ENCODE measurements at places on chromosomes 16 and 17.

DNA sequence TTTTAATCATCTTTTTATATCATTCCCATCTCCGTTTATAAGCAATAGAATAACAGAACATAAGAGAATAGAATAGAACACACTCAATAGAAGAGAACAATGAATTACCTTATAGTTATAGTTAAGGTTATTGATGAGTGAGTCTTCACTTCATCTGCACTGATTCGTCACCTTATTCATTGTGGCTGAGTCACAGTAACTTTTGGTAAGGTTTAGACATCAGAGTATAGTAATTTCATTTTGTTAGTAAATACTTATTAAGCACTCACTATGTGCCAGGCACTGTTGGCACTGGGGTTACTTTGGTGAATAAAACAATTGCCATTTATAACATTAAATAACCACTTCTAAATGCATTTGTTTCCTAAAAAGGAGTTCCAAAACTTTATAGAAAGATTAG, 22.5 kb downstream of the PHKB start:
- DNase-seq: no peak

DNA sequence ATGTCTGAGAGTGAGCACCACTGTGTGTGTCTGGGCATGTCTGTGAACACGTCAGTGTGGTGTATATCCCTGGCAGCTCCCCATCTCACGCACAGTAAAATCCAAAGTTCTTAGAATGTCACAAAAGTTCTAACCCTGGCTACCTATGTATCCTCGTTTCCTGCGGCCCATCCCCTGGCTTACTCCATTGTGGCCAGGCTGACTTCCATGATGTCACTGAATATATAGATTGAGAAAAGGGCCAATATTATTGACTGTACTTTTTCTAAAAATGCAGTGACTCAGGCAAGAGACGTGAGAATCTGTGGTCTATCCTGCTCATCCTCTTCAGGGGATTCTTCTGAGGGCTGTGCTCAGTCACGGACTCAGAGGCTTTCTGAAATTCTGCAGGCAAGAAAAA, 963 bp upstream of the METTL22 start:
- no peak for DNase-seq

GRCh38 chr17:31596382-31597323, 205.2 kb downstream of the RAB11FIP4 start:
- DNase-seq: peak; percentile 1

GRCh38 chr17:49699966-49700575, 7.7 kb downstream of the SLC35B1 start:
- DNase-seq: no peak

- DNase-seq: no peak
Observed at GRCh38 chr17:31394544-31394943, 3.1 kb downstream of the RAB11FIP4 start.

- no peak for DNase-seq
Observed at GRCh38 chr16:89404561-89404960, 85.8 kb downstream of the ANKRD11 start.

- DNase-seq: no peak
Observed at GRCh38 chr16:73840728-73841127, 455.9 kb upstream of the PSMD7 start.

GRCh38 chr16:84180519-84181140, 6.2 kb downstream of the TAF1C start:
- DNase-seq: no peak

DNA sequence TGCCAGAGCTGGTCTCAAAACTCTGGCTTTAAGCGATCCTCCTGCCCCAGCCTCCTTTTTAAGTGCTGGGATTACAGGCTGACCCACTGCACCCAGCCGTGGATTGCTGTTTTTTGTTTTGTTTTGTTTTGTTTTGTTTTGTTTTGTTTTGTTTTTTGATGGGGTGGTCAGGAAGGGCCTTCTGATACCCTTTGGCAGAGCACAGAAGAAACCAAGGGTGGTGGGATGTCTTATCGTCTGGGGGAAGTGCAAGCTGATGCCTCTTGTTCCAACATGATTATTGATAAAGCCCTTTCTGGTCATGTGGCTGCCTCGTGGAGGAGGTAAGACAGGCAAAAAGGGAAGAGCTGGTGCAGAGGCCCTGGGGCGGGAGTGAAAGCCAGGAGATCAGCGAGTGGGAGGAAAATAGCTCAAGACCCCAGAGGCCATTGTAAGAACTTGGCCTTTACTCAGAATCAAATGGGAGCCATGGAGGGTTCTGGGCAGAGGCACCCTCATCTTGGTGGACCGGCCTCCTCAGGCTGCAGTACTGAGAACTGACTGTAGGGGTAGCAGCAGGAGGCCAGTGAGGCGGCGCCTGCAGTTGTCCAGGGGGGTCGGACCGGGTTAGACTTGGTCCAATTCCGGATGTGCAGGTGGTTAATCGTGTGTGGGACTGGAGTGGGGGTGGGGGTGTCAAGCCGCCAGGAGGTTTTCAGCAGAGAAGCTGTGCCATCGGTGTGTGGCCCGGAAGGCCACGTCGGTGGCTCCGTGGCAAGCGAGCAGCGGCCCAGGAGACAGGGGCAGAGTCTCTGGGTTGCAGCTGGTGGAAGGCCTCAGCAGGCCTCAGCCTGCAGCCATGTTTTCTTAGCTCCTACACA, 84.4 kb upstream of the GSE1 start:
- DNase-seq: no peak

DNA sequence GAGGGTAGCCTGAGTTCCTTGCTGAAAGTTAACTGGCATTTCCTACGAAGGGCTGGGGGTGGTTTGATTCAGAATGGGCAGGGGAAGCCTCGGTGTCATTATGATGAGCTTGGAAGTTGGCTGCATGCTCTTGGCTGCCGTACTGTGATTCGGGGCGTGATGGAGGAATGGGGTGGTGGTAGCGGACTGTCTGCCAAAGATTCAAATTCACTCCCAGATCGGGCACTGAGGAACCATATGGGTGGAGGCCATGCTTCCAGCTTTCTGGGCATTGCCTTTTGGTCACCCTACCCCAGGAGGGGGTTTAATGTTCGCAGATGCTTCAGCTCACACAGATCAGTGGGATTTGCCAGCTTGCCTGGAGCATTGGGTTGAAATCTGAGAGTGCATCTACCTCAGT, 492.8 kb upstream of the EEF2KMT start:
- no peak for DNase-seq

- no peak for DNase-seq
Observed at GRCh38 chr17:61065263-61065773, 334.3 kb upstream of the TBX2 start.

GRCh38 chr17:50875074-50875473, 8.9 kb upstream of the TOB1 start:
- no peak for DNase-seq

DNA sequence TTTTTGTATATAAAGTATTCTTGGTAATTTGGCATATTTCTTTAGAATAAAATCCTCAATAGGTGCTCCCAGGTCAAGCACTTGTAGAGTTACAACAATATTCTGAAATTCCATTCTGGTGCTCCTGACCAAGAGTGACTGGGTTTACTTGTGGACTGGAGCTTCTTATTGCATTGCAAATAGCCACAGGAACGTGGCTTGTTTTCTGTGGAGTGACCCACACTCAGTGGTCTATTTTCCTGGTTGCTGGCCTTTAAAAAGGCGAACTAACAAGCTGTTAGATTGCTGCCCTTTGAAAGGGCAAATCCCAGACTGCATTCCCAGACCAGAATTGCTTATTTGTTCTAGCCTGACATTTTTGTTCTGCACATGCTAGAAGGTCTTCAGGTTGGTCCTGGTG, 658.8 kb upstream of the GOT2 start:
- no peak for DNase-seq

GRCh38 chr17:55040611-55041010, 72.0 kb downstream of the STXBP4 start:
- no peak for DNase-seq

DNA sequence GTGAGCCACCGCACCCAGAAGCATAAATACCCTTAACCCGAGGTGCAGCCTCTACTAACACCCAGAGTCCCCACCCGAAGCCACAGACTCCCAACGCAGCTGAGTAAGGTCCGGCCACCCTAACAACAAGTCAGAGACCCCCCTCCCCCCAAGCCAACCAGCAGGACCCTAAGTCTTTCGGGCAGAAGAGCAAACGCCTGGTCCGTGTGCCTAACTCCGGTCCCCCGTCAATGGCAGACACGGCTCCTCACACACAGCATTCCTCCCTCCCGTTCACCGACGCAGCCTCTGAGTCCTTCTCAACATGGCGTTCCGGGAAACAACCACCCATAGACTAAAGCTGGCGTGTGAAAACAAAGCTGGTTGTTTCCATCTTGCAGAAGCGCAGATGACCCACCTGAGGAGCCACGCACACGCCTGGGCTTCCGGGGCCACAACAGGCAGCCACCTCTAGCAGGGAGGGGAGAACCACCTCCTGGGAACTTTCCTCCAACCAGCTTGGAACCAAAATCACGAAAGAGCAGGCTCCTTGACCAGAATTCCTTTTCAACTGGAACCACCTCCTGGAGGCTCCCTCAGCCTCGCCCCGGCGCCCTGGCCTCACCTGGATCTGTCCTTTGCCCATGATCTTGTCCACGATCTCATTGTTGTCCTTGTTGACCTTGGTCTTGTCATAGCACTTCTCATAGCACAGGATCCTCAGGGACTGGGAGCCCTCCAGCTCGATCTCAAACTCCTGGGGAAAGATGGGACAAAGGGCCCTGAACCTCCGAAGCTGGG, 52.7 kb downstream of the TIMM22 start:
- DNase-seq: no peak

- DNase-seq: no peak
Observed at GRCh38 chr16:82514262-82514661, 112.5 kb upstream of the CDH13 start.

- DNase-seq: no peak
Observed at GRCh38 chr16:23584186-23585076, 11.7 kb downstream of the NDUFAB1 start.

DNA sequence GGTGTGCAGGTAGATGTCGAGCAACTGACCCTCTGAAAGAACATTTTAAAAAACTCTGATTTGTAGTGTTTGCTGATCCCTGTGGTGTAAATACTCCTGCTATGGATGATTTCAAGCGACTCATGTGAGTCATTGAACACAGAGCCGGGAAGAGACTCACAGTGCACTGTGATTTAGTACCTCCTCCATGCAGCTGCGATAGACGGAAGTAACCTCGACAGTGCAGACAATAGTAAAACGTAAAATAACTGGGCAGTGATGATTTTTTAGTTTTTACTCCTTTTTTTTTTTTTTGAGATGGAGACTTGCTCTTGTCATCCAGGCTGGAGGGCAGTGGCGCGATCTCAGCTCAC, 8.7 kb downstream of the TBX21 start:
- no peak for DNase-seq

- no peak for DNase-seq
Observed at GRCh38 chr17:76957678-76958464, 89.7 kb downstream of the MGAT5B start.

DNA sequence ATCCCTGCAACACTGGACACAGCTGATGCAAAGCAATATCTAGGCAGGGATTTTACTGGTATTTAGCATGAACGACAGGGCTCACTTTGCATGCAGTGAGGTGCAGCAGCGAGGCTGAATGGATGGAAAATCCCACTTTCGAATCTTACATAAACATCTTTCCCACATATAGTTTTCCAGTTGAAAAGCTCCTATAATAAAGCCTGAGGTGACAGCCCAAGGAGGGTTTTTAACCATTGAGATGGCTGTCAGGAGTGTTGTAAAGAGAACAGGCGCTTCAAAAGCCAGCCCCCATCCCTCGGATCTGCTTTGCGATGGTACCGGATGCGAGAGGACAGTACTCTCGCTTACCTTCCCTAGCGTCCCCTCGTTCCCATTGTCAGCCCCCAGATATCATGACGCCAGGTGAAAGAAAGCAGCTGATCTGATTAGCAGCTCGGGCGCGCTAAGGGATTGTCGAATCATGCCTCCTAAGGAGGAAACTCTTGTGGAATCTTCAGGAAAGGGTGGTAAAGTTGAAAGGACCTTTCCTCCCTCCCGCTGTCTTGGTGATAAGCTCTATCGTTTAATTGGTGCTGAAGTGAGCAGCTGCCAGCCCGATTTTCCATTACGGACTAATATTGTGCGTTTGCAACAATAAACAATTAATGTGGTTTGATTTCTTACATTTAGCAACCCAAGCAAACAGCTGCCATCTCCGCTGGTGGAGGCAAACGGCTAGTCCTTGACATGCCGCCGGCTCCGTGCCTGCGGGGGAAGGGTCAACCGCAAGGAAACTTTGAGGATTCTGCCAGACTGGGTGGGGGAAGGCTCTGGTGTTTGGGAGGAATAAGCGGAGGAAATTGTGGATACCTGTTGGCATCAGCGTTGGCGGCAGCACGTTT, 1.8 kb downstream of the CDH8 start:
- no peak for DNase-seq

DNA sequence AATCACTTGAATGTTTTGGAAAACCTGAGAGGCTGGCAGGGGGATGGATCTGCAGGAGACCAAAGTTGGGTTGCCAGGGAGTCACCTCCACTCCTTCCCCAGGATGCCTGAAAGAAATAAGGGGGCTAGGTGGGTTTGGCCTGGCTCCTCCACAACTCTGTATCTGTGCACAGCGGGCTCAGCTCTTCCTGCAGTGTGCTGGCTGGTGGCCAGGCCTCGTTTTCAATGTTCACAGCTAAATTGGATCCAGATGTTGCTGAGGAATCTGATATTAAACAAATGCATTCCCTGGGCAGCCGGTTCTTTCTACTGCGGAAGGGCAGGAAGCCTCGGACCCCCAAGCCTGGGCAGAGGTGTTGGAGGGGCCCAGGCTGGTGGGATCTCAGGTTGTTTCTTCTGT, 106.2 kb downstream of the N4BP1 start:
- DNase-seq: no peak

DNA sequence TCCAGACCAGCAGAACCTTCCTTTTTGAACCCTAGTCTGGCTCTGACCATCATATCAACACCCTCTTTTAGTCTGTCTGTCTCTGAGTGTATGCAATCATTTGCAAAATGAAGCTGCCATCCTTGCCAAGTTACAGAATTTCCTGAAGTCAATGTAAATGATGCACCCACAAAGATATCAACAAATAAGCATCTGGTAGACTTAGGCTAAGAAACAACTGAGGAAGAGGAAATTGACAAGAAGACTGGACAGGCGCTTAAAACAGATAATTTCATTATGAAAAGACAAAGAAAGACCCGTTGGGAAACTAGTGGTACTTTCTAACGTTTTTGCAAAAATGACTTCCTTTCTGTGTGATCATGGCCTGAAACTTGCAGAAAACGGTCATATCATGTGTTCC, 24.7 kb upstream of the CIITA start:
- DNase-seq: no peak

DNA sequence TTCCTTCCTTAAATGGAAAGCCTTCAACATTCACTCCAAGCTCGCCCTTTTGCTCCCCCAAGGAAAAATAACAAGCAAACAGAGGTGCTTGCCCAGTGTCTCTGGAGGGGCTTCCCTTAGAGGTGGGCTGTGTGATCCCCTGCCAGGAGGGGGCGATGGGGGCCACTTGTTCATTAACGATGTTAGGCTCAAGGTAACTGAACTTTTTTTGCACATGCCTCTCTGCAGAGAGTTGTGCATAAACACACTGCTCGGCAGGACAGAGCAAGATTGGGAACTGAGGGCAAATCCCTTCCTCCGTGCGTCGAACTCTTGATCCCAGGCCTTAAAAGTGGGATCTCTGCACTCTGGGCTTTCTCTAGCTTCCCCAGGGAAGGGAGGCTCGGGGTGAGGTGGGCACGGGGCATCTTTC, 15.5 kb upstream of the NAGLU start:
- DNase-seq: no peak
